ENCODE measurements at places on chromosomes 1 and 21.

- no peak for DNase-seq
Measured at GRCh38 chr1:177798614-177799013, 171.2 kb downstream of the SEC16B start.

DNA sequence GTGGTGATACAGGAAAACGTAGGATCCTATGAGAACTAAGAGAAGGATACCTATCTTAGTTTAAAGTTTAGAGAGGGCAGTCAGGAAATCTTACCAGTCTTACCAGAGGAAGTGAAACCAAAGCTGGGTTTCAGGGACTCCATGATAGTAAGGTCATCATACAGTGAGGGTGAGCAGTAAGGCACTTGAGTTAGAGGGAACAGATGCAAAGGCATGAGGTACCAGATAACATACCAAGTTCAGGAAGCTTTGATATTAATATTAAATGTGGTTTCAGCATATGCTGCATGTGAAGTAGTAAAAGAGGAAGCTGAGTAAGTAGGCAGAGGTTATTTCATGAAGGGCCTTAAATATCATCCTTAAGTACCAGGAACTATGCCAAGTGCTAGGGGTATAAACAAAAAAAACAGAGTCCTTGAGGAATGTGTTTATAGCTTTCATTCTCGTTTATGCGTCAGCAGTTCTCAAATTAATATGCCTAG, 16.9 kb downstream of the ATG4C start:
- no peak for DNase-seq

GRCh38 chr21:35484032-35484431, 434.9 kb upstream of the RUNX1 start:
- DNase-seq = no peak

GRCh38 chr1:81307786-81308185, 492.9 kb upstream of the ADGRL2 start:
- no peak for DNase-seq

- peak; percentile 38 for DNase-seq
Measured at GRCh38 chr1:167066333-167067122, 23.6 kb downstream of the GPA33 start.

GRCh38 chr1:178531887-178532286, 19.0 kb downstream of the TEX35 start:
- no peak for DNase-seq

DNA sequence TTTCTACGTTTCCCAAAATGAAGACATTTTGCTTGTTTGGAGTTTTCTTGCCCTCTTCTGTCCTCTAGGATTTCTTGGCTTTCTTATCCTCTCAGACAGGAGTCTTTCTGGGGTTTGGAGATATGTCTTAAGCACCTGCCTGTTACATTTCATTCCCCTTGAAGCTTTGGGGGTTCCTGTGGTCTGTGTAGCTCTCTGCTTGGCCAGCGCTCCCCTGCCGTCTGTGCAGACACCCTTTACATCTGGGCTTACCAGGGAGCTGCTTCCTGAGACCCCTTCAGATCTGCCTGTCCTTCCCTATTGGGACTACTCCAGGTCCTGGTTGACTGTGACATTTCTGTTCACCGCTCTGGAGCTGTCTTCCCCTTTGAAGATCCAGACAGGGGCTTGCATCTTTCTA, 171.9 kb upstream of the CSF3R start:
- no peak for DNase-seq

DNA sequence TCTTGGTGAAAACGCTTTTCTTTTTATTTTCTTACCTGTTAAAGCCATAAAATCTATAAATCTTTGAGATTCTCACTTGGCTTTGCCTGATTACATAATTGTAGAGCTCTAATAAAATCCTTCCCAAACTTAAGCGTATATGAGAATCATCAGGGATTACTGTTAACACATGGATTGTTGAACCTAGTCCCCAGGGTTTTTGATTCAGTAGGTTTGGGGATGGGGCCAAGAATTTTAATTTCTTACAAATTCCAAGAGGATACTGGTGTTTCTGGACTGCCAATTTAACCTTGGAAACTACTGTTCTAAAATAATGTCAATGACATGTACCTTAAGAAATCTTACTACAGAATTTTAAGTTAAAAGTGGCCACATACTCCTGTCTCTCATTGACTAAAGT, 694.2 kb downstream of the BRINP3 start:
- no peak for DNase-seq

DNA sequence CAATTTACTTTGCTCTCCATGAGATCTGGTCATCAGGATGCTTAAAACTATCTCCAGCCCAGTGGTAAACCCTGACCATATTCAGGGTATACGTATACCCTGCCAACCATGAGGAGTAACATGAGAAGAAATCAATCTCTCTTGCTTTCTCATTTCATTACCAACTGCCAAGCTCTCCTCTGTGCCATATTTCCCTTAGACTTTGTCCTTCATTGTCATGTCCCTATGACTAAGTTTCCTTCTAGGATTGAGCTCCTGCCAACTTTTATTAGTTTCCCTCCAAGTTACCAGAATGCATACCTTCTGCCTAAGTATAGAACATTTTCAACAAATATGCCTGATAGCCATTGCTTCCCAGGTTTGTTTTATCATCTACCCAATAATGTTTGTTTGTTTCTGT, 1113.9 kb upstream of the B3GALT2 start:
- DNase-seq = no peak

- no peak for DNase-seq
Measured at GRCh38 chr21:46061063-46061462, 36.8 kb upstream of the COL6A2 start.

GRCh38 chr1:27435566-27436203, 43.3 kb downstream of the GPR3 start:
- no peak for DNase-seq

- DNase-seq = no peak
Measured at GRCh38 chr1:188670837-188671236, 1806.8 kb downstream of the BRINP3 start.

DNA sequence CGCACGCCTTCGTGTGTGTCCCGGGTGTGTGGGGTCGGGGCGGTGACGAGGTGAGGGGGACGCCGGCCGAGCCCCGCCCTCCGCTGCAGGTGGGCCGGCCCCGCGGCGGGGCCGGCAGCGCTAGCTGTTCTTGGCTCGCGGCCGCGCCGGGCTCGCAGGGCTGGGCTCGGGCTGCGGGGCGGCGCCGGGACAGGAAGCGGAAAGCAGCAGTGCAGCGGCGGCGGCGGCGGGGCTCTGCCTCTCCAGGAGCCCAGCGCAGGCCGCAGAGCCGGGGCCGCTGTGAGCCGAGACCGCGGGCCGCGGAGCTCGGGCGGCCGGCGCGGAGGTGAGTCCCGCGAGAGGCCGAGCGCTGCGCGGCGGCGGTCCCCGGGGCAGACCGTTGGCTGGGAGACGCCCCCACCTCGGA, at the start of gene VANGL1:
Gene VANGL1 (plus strand): TSS at position 209 of the 406 bp plus-strand sequence. CDS start 9,444 bp downstream, outside the sequence.
- no peak for DNase-seq

GRCh38 chr21:45364468-45365185, 40.3 kb upstream of the COL18A1 start:
- DNase-seq = no peak

GRCh38 chr1:53155945-53156344, 13.5 kb upstream of the SLC1A7 start:
- no peak for DNase-seq

DNA sequence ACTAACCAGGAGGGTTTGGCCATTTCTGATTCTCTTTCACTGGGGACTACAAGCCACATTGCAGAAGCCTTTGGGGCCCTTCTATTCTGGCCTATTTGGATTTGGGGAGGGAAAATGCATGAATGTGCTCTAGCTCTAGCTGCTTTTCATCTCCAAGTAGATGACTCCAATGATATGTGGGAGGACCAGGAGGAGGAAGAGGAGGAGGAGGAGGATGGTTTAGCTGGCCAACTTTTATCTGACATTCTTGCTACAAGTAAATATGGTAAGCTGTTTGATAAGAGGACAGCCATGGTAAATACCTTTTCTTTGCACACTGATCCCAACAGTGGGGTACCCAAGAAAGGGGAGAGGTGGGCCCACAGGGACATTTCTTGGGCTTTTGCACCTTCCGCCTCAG, 14.0 kb upstream of the SHISA4 start:
- DNase-seq = no peak

DNA sequence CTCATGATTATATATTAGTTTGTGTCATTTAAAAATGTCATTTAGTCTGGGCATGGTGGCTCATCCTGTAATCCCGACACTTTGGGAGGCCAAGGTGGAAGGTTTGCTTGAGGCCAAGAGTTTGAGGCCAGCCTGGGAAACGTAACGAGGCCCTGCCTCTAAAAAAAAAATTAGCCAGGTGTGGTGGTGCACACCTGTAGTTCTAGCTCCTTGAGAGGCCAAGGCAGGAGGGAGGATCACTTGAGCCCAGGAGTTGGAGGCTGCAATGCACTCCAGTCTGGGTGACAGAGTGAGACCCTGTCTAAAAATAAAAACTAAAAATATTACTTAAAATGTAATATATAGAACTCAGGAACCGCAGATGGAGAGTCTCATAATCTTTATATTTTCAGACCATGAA, 34.6 kb downstream of the RUNX3 start:
- no peak for DNase-seq

- DNase-seq = no peak
Measured at GRCh38 chr1:210648588-210649269, 320.0 kb downstream of the HHAT start.

DNA sequence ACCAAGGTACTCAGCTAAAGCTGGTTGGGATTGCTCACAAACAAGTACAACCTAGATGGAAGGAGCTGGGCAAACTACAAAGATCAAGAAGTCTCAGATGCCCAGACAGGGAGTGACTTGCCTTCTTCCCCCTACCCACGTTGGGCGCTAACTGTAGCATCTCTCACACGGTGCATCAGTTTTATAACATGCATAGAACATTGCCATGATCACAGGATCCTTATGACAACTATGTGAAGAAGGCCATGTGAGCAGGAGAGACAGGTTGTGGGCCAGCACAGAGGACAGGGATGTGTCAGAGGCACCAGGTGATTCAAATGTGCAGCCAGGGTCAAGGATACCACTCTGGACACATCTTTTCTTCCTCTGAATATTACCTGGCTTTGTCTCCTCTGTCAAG, 28.3 kb upstream of the CYP4B1 start:
- no peak for DNase-seq

DNA sequence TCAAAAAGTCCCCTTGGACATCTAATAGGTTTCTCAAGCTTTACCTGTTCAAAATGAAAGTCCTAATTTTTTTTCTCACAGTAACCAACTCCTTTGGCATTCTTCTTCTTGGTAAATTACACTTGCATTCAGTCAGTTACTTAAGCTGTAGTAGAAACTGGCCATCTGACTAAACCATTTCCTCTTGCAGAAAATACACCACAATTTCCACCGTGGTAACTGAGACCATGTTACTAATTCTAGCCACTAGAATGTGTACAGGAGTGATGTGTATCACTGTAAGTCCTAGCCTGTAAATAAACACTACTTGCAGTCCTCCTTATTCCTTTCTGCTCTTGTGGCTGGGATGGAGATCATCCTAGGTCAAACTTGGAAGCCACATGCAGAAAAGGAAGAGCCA, 965.4 kb upstream of the TMPRSS15 start:
- no peak for DNase-seq

DNA sequence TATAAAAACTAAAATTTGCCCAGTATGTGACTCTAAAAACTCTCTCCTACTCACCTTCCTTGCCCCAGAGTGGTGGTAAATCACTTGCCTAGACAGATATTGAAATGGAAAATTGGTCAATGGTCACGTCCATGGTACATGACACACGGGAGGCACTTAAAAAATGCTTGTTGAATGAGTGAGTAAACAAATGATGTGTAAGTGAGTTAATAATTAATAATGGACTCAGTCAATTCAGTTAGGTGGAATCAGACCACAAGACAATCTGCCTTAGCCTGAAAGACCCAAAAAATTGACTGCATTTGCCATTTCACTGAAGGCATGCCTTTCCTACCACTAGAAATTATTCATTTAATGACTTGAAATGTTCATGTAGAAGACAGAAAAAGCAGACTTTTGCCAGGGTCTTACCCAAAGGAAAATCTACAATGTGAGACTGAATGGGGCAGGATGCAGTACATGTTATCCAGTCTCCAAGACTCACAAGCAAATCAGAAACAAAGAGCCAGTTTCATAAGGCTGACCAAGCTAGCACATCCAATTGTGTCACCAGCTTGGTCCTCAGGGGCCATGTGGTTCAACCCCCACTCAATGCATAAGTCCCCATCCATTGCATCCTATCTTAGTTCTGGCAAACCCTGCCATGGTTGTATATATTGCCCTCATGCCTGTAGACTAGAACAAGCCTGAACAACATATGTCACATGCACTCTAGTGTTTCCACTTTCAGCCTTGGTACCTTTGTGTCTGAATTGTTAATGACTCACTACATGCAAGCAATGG, 73.6 kb downstream of the TBX15 start:
- DNase-seq = no peak

DNA sequence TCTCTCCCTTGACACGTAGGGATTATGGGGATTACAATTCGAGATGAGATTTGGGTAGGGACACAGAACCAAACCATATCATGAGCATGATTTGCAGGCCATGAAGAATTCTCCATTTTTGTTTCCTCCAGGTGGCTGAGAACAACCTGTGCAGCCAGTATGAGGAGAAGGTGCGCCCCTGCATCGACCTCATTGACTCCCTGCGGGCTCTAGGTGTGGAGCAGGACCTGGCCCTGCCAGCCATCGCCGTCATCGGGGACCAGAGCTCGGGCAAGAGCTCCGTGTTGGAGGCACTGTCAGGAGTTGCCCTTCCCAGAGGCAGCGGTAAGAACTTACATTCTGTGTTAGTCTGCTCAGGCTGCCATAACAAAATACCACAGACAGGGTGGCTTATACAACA, 9.7 kb downstream of the MX1 start:
- no peak for DNase-seq

DNA sequence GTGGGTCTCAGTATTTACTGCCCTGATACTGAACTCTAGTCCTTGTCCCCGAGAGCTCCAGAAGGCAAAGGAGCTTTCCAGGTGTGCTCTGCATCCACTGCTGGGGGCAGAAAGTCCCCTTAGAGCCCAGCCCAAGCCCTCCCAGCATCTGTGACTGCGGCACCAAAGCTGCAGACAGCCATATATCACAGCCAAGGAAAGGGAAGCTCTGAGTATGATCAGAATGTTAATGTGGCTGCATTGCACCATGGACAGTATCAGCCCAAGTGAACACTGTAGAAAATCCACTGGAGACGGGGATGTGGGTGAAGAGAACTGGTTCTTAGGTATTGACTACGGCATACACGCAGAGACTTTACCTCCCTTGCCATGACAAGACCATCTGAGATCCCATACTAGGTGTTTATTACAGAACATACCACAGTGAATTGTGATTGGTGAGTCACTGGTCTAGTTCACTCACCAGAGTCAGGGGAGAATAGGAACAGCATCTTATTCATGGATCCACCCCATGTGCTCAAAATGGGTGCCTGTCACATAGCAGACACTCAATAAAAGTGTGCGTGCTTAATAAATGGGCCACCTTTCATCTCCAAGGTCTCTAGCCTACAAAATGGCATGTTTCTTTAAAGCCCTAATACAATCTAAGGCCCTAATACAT, 170.3 kb downstream of the HHIPL2 start:
- no peak for DNase-seq

DNA sequence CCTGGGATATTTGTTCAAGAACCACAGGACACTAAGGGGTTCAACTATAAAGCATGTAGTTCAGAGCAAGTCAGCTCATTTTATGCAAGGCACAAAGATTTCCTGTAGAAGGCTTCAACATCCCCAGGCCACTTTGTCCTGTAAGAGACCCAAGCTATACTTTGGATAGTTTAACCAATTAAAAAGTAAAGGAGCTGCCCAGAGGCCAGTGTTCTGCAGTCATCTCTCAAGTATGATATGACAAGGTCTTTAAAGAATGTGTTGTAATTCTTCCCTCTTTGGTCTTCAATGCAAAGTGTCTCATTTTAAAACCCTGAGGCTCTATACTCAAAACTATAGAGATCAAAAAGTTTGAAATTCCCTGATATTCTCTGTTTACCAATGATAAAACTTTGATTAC, 34.1 kb downstream of the KRTAP20-3 start:
- DNase-seq = no peak
